Stimulated activated CD4-positive, alpha-beta T cell treated with anti-CD3 and anti-CD28 coated beads, Interleukin-4, amount 100 ng/mL, for 4 hours (primary cell): ENCODE measurements at places on chromosomes 3 and 15.

DNA sequence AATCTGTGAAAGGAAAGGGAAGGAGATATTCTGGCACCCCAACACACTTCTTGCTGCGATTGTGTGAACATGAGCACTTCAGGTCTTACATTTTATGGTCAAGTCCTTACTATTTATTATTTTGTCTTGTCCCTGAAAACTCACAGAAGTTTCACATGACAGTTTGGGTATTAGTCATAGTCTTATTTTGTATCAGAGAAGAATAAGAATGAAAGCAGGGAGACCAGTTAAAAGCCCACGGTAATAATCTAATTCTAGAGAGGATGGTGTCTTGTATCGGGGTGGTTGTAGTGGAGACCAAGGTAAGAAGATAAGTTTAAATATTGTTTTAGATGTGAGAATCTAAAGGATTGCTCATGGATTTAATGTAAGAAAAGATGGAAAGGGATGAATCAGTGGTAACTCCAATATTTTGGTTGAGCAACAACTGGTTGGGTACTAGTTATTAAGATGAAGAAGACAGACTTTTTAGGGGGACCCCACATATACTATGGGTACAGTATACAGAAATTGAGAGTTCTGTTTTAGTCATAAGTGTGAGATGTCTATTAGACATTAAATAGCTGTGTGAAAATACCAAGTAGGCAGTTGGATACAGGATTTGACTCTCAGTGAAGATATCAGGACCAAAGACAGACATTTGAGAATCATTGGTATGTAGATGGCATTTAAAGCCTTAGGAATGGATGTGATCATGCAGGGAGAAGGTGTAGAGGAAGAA lies 227.6 kb downstream of the MFSD1 start:
- no peak for DNase-seq

DNA sequence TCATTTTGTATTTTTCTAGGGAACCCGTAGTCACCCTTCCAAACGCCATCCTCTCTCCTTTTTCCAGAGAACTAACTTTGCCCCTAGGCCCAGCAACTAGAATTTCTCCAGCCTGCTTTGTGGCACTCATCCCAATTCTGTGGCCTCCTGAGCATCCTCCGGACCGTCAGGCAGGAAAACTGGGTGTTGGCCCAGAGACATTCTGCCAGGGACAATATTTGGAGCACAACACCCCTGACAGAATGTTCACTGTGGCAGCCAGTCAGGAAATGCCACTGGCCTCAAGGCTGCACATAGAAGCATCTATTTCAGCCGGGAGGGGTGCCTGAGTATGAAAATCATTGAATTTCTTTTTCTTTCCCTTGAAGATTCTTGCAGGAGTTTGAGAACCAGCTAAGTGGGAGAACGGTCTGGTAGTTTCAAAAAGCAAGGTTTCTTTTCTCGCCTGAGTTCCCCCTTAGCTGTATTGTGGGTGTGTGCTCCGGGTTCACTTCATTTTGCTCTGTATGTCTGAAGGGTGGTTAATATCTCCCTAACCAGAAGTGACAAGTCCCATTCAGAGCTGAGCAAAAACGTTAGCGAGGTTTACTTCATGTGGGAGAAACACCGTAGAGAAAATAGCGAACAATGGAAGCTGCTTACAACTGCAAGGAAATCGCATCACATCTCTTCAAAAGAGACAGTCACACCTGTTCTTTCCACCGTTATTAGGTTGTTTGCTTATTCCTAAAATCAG lies 108.1 kb upstream of the TPM1 start:
- no peak for DNase-seq

GRCh38 chr15:75989045-75989444 lies 23.2 kb downstream of the NRG4 start:
- DNase-seq, result no peak

- no peak for DNase-seq
Observed at GRCh38 chr3:10423171-10423882, 82.1 kb downstream of the ATP2B2 start.

GRCh38 chr3:47813551-47814177 lies 10.7 kb downstream of the DHX30 start:
- DNase-seq, result no peak

DNA sequence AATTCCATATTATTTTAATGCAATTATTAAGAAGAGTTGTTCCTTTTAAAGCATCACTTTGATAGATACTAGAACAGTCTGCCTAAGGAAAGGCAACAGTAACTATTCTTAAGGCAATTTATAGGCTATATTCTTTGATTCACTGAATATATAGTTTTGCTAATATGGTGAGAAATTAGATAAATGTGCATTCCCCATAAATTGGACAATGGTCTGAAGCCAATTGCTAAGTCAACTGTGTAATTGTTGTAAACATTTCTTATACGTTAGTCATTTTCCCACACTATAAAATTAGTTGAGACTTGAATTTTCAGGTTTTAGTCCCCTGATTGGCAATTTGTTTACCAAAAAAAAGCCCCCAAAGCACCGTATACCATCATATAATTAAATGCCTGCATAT lies 263.0 kb upstream of the NECTIN3 start:
- DNase-seq, result no peak

DNA sequence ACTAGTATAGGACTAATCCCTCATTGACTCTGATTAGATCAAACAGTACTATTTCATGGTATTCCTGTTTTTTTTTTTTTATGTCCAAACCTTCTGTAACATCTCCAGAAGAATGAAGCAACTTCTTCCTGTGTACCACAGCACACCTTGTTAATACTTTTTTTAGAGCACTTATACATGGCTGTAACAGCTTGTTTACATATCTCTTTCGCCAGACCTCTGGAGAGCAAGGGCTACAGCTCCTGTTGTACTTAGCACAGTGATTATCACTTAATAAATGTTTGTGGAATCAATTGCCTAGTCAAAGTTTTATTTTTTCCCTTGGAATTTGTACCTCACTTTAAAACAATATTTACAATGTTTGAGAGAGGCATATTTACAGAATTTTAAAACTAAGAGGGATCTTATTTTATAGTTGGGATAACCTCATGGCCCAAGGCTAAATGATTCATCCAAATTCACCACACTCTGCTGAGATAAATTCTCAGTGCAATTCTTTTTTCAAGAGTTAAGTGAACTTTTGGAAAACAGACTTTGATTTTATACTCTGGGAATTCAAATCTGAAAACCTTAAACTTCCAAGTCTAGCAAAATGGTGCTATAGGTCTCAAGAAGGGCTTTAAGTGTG lies 9.2 kb upstream of the GATM start:
- DNase-seq, result no peak

GRCh38 chr3:190577225-190577624 lies 63.3 kb downstream of the IL1RAP start:
- DNase-seq, result no peak

DNA sequence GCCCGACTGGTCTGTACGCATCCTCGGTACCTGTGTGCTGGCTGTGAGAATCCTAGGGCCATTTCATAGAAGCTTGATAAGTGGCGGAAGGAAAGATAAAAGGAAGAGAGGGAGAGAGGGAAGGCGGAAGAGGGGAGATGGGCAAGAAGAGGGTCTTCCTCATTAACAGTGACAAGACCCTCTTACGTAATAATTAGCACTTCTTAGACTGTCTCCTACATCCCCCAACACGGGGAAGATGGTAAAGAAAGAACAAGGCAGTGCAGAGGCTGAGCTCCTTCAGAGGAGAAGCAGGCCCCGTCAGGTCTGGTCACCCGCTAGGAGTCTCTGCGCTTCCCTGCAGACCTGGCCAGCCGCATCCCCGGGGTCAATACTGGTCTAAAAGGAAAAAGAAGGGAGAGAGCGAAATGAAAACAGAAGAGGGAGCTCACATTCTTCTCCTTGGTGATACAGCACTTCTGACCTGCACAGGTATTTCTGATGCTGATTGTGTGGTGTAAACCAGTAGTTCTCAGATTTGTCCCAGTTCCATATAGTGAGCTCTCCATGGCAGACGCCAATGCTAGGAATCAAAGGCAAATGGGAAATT lies 19.0 kb upstream of the FAM240A start:
- no peak for DNase-seq

DNA sequence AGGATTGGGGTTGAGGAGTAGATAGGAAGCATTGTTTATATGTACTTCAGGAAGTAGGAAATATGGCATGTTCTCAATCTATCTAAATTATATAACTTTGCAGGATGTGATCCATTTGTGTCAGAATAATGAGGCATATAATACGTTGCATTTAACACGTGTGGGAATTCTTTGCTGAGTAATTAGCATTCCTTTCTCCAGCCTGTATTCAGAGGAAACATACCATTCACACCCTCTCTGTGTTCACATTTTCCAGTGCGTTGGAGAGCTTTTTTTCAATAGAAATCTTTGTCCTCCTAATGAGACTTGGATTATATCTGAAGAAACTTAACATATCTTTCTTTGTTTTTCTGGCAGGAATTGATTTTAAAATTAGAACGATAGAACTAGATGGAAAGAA lies 33.0 kb upstream of the APH1B start:
- no peak for DNase-seq

- no peak for DNase-seq
Observed at GRCh38 chr3:124926426-124927101, 8.0 kb downstream of the MUC13 start.

GRCh38 chr15:99453637-99454030 lies 112.2 kb upstream of the MEF2A start:
- no peak for DNase-seq

DNA sequence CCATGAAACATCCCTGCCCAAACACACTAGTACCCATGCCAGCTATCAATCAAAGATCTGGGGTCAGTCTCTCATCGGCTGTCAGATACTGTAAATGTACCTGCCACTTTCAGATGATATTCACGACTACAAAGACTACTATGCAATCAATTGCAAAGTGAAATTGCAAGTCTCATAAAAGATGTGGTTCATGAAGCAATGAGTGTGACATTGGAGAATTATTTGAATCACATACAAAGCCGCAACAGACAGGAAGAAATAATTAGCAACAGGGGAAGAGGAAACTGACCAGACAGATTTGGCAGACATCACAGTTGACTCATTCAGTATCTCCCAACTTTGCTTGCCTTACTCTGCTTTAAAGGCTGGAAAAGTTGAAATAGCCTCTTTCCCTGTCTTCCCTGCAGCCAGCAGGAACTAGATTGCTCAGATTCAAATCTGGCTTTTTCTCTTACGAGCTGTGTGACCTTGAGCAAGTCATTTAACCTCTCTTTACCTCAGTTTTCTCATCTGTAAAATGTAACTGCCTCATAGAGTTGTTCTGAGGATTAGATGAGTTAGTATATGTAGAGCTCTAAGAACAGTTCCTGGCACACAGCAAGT lies 95.7 kb upstream of the C3orf80 start:
- DNase-seq, result no peak
